ENCODE measurements at places on chromosomes 5 and 9.

- no peak for DNase-seq
Observed at GRCh38 chr5:116315531-116315930, 230.7 kb downstream of the COMMD10 start.

GRCh38 chr9:128275198-128276007 lies at the start of gene GOLGA2:
Gene GOLGA2 (minus strand): TSS chr9:128276007. CDS start chr9:128275976, 31 bp downstream.
- DNase-seq: peak; percentile 49

GRCh38 chr5:9059920-9060691 lies 485.8 kb downstream of the SEMA5A start:
- no peak for DNase-seq

GRCh38 chr5:56172241-56172640 lies 60.9 kb downstream of the ANKRD55 start:
- no peak for DNase-seq

DNA sequence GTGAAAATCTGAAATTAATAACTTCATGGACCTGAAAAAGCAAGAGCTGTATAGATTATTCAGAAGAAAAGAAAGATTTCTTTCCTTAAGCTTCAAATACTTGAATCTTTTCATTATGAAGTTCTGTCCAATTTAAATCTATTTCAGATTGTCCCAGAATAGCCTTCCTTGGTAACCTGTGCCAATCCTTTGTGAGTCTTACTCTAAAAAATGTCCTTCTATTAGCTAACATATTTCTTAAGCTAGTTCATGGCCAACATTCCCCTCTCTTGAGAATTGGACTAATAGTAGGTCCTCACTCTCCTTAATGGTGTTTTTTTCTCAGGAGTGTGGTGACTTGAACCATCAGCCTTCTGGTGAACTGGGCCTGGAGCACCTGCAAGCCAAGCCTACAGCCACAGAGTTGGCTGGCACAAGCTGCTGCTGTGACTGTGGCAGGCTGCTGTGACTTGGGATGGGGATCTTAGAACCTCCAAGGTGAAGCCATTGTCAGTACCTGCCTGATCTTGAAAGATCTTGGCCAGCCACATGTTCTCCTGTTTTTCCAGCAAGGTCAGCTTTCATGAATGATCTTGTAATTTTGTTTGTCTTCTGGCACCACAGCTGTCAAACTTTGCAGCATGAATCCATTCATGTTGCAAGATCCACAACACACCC lies 262.6 kb upstream of the MAP3K1 start:
- DNase-seq: no peak

- DNase-seq: no peak
Observed at GRCh38 chr5:154749491-154749890, 5.7 kb upstream of the LARP1 start.

Data from breast epithelium (tissue), 4 donors.